ENCODE measurements at places on chromosomes 16 and 17.

- DNase-seq: no peak
- peaks cover 2% of the 10 kb centered on the region for H3K27me3 ChIP-seq
- H3K36me3 ChIP-seq: no peaks in the 10 kb centered on the region
- H3K4me1 ChIP-seq: no peaks in the 10 kb centered on the region
- H3K27ac ChIP-seq: no peak overlapping the region
- H3K4me3 ChIP-seq: no peak overlapping the region
These were observed 47.4 kb downstream of the PLXDC1 start for GRCh38 chr17:39104046-39104445.

GRCh38 chr17:61732169-61732568 is 131.2 kb downstream of the BRIP1 start:
- no peak overlapping the region for H3K27ac ChIP-seq
- no peak overlapping the region for H3K4me3 ChIP-seq
- DNase-seq: no peak
- H3K27me3 ChIP-seq: no peaks in the 10 kb centered on the region
- peaks cover 14% of the 10 kb centered on the region for H3K36me3 ChIP-seq

- peaks cover 27% of the 10 kb centered on the region for H3K4me1 ChIP-seq
- DNase-seq: peak; percentile 44
- peaks cover 6% of the 10 kb centered on the region for H3K27me3 ChIP-seq
These were observed at the start of gene MXRA7 for GRCh38 chr17:76710863-76711611. MXRA7 (minus strand) TSS chr17:76710965; CDS start chr17:76710946, 19 bp downstream.

DNA sequence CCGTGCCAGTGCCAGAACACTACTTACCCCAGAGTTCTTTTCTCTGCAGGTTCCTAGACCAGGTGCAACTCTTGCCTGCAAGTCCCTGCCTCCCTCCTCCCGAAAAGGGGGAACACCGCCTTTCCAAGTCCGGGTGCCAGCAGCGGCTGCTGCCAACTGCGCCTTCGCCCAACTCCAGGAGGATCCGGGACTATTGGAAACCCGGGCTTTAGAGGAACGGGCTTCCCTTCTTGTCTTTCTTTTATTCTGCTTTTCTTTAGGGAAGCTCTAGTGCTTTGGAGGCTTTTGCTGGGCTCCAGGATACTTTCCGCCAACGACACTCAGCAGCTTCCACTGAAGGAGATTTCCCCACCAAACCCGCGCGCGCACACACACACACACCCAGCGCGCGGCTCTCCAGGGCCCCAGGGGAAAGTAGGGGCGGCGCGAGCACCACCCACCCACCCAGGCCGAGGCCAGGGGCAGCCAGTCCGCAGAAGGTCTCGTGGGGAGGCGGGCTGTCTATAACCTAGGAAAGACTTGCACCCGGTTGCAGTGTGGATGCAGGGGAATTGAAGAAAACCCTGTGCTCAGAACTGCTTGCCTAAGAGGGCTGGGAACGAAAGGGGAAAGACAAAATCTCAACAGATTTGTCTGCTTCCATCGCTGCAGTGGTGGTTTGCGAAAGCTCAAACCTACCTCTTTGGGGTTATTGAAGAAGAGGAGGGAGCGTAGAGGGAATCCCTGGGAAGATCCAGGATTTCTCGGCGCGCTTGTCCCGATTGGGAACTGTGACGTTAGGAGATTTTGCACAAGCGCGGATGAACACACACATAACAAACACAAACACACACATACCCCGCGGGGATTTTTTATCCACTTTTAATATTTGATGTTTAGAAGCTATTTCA is 977 bp upstream of the CA10 start:
- H3K27ac ChIP-seq: peak overlapping the region; percentile 65
- H3K36me3 ChIP-seq: no peaks in the 10 kb centered on the region
- H3K4me3 ChIP-seq: no peak overlapping the region
- H3K27me3 ChIP-seq: peaks cover 42% of the 10 kb centered on the region
- DNase-seq: no peak
- no peaks in the 10 kb centered on the region for H3K4me1 ChIP-seq

All from activated T-helper 1 cell treated with anti-CD3 and anti-CD28 coated beads, Interleukin-12 subunit alpha, Interleukin-12 subunit beta, Interleukin-2, Interleukin-4 antibody, amounts not matched to agents 30 ng/mL and 10 ng/mL and 1 ng/mL, durations not matched to agents 14 hours and 24 hours and 36 hours (primary cell).